ENCODE measurements at places on chromosomes 13 and 19.

DNA sequence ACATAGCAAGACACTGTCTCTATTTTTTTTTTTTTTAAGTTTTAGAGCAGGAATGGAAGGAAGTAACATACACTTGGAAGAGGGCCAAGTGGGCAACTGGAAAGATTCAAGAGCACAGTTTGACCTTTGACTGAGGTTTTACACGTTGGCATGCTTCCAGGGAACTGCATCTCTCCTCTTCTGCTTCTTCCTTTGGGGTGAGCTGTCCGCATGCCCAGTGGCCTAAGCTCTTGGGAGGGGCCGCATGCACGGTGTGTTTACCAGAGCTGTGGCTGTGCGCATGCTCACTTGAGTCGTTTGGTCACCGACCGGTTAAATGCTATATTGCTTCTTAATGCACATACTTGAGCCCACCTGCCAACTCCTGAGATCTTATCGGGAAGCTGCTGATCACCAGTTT lies 727.7 kb downstream of the UQCRFS1 start:
- no peak for DNase-seq

- no peak for DNase-seq
Measured at GRCh38 chr13:111341886-111342285, 21.4 kb downstream of the TEX29 start.

- DNase-seq, result no peak
Measured at GRCh38 chr19:54335979-54336892, 2.7 kb downstream of the LILRA4 start.

DNA sequence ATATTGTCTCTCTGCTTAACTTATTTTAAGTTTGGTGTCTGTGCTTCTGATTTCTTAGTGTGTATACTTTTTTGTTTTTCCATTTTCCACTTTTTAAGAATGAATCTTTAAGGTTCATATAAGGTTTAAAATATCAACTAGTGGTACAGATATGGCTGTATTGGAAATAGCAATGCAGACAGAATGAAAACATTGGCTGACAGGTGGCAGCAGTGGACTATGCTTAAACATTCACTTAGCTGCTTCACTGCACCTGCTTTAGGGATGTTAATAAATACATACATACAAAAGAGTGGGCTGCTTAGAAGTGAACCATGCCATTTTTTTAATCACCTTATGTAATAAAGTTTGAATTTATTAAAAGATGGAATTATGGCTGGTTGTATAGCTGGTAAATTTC lies 27.3 kb downstream of the TM9SF2 start:
- peak; percentile 51 for DNase-seq

DNA sequence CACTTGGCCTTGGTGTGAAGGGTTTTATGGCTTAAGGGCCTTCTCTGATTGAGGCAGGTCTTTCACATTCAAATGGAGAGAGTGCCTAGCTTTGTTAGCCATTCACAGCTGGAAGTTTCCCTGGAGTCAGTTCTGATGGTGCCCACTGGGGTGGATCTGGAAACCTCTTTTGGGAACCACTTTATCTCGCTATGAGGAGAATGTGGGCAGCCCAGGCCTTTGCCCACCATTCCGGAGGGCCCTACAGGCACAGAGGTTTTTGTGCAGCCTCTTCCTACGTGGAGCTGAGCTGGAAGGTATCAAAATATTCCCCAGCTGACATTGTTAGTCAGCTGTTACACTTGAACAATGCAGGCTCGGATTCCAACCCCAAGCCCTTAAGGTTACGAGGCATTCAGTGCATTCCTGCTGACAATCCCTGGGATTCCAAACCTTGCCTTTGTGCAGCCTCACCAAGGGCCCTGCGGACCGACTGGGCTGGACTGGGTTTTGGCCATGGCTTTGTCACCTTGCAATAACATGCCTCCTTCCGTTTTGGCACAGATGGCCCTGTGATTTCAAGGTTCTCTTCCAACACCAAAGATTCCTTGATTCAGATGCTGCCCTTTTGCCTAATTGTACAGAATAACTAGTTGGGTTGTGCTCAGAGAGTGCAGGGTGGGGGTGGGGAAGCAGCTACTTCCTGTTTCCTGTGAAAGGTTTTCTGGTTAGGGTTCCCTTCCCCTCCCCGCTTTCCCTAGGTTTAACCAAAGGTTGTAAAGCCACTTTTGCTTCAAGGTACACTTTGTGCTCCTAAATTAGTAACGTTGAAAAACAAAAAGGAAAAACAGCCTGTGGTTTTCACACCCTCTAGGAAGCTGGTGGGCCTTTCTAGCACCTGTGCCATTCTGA lies 27.0 kb downstream of the SAE1 start:
- peak; percentile 54 for DNase-seq

DNA sequence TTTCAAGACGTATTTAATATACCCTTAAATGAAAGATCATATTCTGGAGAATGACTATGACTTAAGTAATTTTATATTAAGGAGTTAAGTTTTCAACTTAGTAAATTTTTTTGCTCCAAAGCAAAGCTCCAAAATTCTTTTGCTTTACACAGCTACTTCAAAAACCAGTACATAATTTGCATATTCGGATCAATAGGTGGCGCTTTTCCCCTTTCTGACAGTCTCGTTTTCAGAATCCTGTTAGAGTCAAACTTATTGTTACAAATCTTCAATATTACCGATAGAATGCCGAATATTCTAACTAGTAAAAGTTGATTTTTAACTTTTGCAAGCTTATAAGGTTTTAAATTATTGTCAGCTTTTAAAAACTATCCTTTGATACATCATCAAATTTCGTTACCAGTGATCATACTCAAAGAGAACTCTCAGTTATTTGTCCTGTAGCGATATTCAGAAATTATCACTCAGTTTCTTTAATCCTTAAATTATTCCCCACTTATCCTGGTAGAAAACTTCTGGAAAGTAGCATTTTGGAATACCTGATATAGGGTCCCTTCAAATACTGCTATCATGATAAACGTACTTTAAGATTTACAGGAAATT lies 852.7 kb upstream of the KLHL1 start:
- no peak for DNase-seq

GRCh38 chr13:27666951-27667350 lies 45.3 kb downstream of the POLR1D start:
- DNase-seq, result no peak

DNA sequence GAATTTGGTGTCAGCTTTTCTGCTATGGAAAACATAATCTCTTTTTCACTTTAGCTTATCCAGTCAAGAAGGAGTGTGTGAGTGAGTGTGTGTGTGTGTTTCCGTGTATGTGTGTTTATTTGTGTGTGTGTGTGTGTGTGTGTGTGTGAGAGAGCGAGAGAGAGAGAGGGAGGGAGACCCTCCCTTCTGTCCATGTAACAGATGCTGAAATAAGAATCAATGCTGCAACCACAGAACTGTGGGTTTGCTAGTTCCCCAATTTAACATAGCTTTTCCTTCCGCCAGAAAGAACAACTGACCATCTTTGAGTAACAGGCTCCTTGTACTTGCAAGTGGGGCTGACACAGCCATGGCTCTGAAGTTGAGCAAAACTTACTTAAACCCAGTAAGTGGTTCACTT lies 5.2 kb downstream of the LCP1 start:
- no peak for DNase-seq

GRCh38 chr13:32008518-32009175 lies 22.9 kb upstream of the FRY start:
- no peak for DNase-seq

DNA sequence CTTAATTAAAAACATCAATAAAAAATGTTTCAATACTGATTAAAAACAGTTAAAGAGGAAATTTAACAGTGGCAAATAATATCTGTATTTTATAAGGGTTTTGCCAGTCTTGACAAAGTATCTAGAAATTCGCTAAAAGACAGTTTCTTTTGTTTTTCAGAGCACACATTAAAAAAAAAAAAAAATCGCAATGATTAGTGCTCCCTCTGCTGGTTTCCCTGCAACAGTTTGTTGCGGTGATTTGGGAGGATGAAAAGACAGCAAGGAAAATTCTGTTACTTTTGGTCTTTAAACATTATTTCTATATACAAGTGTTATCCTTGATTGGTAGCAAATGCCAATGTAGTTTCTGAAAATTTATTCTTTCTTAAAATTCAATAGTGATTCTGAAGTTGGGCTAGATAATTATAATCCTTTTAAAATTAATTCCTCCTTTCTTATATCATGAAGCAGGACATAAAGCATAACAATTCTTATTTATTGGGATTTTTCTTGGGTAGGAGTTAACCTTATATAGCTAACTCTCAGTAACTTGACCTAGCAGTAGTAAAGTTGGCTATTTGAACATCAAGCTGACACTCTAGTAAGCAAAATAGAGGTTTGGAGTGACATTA lies 23.1 kb upstream of the SPRY2 start:
- DNase-seq, result no peak

- no peak for DNase-seq
Measured at GRCh38 chr13:99926014-99926731, 45.4 kb downstream of the ZIC5 start.

GRCh38 chr13:23455401-23456185 lies 22.1 kb upstream of the SACS start:
- no peak for DNase-seq

GRCh38 chr13:113968463-113969310 lies 5.2 kb downstream of the C13orf46 start:
- DNase-seq, result no peak
